ENCODE measurements at places on chromosomes 11 and 22.

GRCh38 chr11:73991471-73992006 is 8.9 kb upstream of the UCP2 start:
- no peak for DNase-seq

- no peak for DNase-seq
Observed at GRCh38 chr11:121347813-121348212, 55.2 kb downstream of the SC5D start.

- no peak for DNase-seq
Observed at GRCh38 chr11:68325907-68326220, 13.5 kb downstream of the LRP5 start.

DNA sequence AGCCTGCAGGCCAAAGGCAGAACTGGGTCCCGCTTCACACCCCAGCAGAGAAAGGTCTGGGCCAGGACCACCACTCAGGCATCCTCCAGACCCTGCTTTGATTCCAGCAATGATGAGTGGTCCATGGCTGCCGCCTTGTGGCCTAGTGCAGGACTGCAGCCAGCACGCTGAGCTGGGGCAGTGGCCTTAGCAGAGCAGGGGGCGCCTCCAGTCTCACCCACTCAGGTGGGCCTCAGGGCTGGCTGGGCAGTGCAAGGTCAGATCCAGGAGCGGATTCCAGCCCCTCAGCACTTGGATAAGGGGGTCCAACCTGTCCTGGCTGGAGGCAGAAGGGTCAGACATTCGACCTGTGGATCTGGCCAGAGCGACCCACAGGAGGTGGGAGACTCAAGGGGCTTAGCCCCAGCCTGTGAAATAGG is 9.6 kb upstream of the PDE2A start:
- peak; percentile 46 for DNase-seq

- no peak for DNase-seq
Observed at GRCh38 chr22:24435323-24435645, 7.9 kb downstream of the ADORA2A start.

- DNase-seq: no peak
Observed at GRCh38 chr11:66789097-66789890, 53.9 kb upstream of the RCE1 start.

DNA sequence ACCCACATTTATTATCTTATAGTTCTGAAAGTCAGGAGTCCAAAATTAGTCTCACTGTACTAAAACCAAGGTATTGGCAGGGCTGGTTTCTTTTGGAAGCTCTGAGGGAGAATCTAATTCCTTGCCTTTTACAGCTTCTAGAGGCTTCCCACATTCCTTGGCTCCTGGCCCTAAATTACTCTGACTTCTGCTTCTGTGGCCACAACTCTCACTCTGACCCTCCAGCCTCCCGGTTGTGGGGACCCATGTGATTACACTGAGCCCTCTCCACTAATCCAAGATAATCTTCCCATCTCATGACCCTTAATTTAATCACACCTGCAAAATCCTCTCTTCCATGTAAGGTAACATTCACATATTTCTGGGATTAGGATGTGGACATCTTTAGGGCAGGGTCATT is 110.9 kb downstream of the ARL14EP start:
- no peak for DNase-seq

GRCh38 chr11:75697906-75698581 is 19.6 kb upstream of the MOGAT2 start:
- DNase-seq: no peak

DNA sequence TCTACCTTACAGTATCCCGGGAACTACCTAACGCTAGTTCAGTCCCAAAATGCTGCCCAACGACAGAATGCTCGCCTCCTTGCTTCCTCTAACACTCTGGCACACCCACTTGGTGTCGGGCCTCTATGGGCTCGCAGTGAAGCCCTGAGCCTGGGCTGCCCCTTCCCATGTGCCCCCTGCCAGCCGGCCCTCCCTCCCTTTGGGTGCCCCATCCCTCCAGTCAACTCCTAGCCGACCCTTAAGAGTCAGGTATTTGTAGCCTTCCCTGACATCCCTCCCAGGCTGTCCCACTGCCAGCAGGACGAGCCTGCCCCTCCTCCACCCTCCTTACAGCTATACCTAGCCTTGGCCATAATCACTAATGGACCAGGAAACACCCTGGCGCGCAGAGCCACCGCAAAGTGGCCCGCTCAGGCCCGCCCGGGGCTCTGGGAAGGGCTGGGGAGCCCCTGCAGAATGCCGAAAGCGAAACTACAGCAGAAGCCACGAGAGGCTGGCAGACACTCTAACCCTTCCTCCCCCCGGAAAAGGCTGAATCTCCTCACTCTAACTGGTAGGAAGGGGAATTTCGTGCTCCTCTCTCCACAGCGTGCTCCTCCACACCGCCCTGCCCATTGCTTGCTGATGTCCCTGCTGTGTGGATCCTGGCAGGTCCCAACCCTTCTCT is 8.2 kb downstream of the CBX7 start:
- no peak for DNase-seq

GRCh38 chr11:119481667-119482400 is 58.9 kb upstream of the THY1 start:
- DNase-seq: no peak

- DNase-seq: no peak
Observed at GRCh38 chr22:48754611-48755058, 1073.0 kb downstream of the BRD1 start.

GRCh38 chr22:18077087-18077638 is 627 bp upstream of the PEX26 start:
- no peak for DNase-seq

DNA sequence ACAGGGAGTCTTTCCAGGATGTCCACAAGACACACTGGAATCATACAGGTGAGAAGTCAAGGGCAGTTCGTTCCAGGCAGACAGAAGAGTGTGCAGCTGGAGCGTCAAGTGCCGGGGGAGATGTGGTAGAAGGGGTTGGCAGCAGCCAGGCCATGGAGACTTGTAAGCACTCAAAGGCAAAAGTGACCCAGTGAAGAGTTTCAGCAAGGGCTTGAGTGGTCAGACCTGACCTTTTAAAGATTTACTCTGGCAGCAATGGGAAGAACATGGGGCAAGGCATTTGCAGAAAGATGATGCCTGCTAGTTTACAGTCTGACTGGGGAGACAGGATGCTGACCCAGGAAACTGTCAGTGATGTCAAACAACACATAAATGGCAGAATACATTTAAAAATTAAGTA is 29.0 kb downstream of the P4HA3 start:
- DNase-seq: no peak

- DNase-seq: peak; percentile 19
Observed at GRCh38 chr22:45235101-45235777, 5.5 kb downstream of the KIAA0930 start.

- no peak for DNase-seq
Observed at GRCh38 chr22:37167981-37168647, 18.4 kb upstream of the IL2RB start.

GRCh38 chr22:37547251-37547741 is 13.0 kb upstream of the CDC42EP1 start:
- no peak for DNase-seq

DNA sequence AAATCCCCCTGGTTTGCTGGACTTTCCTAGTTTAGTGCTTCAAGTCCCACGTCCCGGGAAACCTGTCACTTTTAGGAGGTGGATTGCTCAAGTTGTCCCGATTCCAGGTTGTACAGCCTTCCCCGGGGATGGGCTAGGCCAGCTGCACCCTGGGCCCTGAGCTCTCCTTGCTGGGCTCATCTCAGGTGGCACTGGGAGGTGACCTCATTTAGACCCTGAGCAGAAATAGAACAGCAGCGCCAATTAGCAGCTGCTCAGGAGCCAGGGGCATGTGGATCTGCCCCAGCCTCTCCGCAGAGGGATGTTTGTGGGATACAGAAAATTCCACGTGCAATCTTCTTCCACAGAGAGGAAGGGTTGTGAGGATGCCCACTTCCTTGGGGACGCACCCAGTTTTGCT is 9.6 kb upstream of the CERK start:
- DNase-seq: no peak

GRCh38 chr11:122691549-122692150 is 36.1 kb downstream of the UBASH3B start:
- no peak for DNase-seq

DNA sequence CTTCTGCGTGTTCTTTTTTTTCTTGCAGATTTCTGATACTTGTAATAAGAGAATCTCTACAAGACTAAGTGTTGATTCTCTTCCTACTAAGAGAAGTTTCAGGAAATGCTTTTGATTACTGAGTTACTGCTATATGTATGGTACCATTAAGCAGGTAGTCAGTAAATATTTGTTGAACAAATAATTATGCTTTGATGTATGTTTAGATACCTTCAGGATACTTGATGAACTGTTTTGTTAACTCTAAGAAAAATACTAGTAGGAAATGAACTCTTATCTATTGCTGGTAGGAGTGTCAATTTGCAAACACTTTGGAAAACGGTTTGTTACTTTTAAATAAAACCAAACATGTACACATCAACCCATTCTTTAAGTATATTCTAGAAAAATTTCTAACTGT is 90.6 kb downstream of the TMEM135 start:
- DNase-seq: no peak

GRCh38 chr11:73393479-73394415 is 17.5 kb downstream of the RELT start:
- peak; percentile 70 for DNase-seq

Measured in hypothalamus (tissue), 51 donors.